CD4-positive, alpha-beta T cell treated with Interleukin-2 at 100 ng/mL for 4 hours (primary cell): ENCODE measurements at places on chromosomes 11 and 22.
A peak's percentile ranks its signal among the peaks of the same experiment; 100 is the strongest.

GRCh38 chr11:113847580-113847979, 27.8 kb downstream of the USP28 start:
- no peak for DNase-seq

DNA sequence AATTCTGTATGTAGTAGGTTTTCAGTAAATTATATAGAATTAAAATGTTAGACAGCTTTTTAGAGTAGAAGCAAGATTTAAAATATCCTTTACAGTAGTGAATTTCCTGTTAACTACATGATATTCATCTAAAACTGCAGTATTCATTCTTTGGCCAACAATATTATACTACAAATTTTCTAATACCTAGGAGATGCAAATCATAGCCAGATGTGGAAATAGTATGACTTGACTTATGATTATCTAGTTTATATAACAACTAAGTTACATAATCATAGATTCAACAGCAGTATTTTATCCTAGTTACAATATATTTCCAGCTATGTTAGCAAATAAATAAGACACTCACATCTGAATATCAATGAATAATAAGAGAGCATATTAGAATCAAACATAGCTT, 163.2 kb downstream of the MSANTD4 start:
- DNase-seq = no peak

DNA sequence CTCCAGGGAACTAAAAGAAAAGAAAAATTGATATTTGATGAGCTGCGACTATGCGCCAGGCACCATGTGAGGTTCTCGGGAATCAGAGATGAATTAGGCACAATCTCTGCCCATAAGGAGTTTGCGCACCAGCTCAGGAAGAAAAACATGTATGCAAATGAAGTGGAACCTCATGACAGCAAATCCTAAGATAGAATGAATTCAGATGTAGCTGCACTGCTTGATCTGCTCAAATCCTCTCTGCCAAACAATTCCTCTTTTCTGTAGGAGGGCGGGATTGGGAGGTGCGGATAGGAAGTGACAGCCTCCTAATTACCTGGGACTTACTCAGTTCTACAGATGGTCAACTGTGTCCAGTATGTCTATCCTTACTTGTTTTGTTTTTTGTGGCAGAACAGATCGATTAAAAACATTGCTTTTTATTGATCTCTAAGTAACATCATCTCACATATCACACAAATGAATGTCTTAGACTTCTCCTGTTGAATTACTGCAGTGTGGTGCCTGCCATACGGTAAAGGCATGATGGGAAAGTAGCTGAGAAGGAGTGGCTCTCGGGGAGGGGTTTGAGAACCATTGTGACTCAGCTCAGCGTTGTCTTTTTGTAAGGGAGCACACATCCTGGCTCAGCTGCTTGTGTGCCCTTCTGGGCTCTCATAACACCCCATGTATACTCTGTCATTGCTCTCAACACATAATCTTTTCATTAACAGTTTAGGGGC, 13.9 kb downstream of the CRTAM start:
- peak; percentile 60 for DNase-seq

GRCh38 chr22:23276656-23277582, 96.6 kb downstream of the BCR start:
- DNase-seq = no peak

- DNase-seq = no peak
These were observed 20.9 kb downstream of the ST14 start for GRCh38 chr11:130180491-130180890.

- DNase-seq = no peak
These were observed 12.0 kb upstream of the CAT start for GRCh38 chr11:34426766-34427185.

- DNase-seq = no peak
These were observed 171.8 kb downstream of the SOX6 start for GRCh38 chr11:16184588-16184987.

GRCh38 chr22:45428391-45429385, 15.2 kb downstream of the RIBC2 start:
- DNase-seq = no peak

DNA sequence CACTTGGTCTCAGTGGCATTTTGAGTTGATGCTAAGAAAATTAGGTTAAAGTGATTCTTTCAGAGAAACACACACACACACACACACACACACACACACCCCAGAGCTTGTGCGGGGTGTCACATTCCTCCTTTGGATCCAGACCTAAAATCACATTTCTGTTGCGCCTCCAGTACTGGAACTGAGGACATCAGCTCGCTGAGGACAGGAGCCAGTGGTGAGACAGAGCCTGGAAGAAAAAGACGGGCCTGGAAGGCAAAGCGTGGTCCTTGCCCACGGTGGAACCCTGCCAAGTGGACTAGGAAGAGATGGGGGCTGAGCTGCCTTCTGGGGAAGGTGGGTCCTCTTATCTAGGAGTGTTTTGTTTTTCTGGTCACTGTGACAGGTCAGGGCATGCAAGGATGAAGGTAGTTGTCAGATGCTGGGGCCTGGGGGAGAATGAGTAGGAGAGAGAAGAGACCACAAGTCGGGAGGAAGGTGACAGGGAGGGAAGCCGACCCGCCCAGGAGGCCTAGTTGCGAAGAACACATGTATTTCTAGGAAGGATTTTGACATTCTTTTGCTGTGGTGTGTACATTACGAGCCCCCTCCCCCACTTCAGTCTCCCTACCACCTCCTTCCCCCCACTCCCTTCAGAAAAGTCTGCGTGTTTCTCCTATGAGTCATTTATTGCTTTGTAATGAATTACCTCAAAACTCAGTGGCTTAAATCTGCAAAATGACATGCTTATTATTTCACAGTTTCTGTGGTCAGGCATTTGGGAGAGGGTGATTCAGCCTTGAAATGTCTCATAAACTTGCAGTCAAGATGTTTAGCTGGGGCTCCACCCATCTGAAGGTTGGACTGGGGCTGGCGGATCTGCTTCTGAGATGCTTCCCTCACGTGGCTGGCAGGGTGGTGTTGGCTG, 4.8 kb upstream of the ELFN2 start:
- DNase-seq = peak; percentile 38
